ENCODE measurements at places on chromosomes 5 and 9. TPM values are rescaled to one million over a fixed set of nuclear protein-coding genes. Genes with fewer than 3 reads are reported as not detected.

EPB41L4A gene
- total RNA-seq = 8.8 TPM

GLT6D1 gene
- not detected for total RNA-seq

BTNL8 gene
- total RNA-seq = not detected

TBC1D13 gene
- total RNA-seq = 8.8 TPM

NEUROG1 gene
- not detected for total RNA-seq

SLC6A3 gene
- not detected for total RNA-seq

PRR7 gene
- 5.8 TPM for total RNA-seq

ENHO gene
- total RNA-seq = not detected

CDH9 gene
- total RNA-seq = not detected

POLR3G gene
- 13.6 TPM for total RNA-seq

NRARP gene
- 46.1 TPM for total RNA-seq

GDNF gene
- total RNA-seq = not detected

PCDHGB7 gene
- 2.9 TPM for total RNA-seq

GABRB2 gene
- total RNA-seq = not detected

GABRA1 gene
- total RNA-seq = not detected

TMEM174 gene
- not detected for total RNA-seq

IFNA13 gene
- not detected for total RNA-seq

DOK3 gene
- total RNA-seq = 3.6 TPM

ZNG1F gene
- total RNA-seq = 6.5 TPM

DAB2 gene
- total RNA-seq = 76.0 TPM

PDE6A gene
- total RNA-seq = not detected

PRSS3 gene
- 29.9 TPM for total RNA-seq

ANKRD55 gene
- 0.46 TPM for total RNA-seq

Data from epithelial cell of umbilical artery (primary cell).